GM13977 (cell line): ENCODE measurements at places on chromosomes 4 and X.

DNA sequence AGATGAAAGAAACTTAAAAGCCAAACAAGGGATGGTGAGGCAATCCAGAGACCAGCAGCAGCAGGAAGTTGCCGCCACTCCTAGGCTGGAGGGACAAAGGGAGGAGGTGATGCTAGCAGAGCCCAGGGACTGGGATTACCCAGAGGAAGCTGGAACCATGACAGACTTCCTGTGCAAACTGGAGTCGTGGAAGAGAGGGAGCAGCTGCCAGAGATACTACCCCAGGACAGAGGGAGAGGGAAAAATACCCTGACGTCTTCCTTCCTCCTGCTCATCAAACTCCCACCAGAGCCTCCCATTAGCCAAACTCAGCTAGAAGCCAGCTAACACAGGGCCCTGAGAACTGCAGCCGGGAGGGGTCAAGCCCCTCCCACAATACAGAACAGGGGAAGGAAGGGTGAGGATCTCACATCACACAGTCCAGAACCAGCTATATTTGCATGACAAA, 101.2 kb upstream of the KLF3 start:
- DNase-seq, result peak; percentile 25

- DNase-seq, result no peak
Measured at GRCh38 chr4:187555174-187555573, 440.4 kb upstream of the ZFP42 start.

DNA sequence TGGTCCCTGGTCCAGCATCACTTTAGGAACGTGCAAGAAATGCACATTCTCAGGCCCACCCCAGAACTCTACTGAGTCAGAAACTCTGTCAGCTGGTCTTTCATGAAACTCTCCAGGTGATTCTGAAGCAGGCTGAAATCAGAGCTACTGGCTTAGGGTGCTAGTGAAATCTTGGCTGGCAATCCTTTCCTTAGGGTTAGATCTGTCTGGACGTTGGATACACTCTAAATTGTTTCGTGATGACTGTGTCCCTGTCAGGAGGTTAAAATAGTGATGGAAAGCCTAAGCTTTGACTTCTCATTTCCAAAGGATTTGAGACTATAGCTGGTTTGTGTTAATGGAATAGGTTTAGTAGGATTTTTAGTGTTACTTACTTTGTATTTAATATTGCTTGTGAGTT, 99.1 kb downstream of the ARHGAP10 start:
- DNase-seq, result no peak

DNA sequence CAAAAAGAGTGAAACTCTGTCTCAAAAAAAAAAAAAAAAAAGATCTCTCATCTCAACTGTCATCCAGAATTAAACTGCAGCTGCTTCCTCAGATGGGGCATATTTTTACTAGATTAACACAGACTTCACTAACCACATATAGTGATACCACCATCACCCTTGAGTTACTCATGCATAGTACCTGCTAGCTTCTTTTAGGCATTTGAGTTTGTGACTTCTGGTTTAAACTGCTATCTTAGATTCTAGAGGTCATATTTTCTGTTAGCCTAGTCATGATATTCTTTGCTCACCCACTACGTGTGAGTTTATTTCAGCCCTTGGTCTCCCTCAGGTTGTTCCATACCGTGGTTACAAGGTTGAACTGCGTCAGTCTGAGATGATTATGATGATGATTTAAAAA, 154.9 kb upstream of the BMP3 start:
- peak; percentile 53 for DNase-seq

GRCh38 chrX:125004799-125005198, 314.9 kb upstream of the TEX13C start:
- DNase-seq, result no peak

DNA sequence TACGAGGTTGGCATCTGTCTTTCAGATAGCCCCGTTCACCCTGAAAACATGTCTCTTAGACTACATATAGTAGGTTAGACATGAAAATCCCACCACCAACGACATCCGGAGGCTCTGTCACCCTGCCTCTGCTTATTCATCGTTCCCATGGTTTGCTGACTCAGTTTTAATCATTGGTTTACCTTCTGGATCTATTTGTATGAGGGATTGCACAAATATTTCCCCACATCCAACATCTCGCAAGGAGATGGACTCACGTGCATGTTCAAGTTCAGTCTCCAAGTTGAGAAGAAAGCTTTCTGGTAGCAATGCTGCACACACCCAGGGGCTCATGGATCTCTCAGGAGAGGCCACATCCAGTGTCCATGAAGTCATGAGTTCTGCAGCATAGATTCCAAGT, 10.8 kb downstream of the CETN2 start:
- no peak for DNase-seq

DNA sequence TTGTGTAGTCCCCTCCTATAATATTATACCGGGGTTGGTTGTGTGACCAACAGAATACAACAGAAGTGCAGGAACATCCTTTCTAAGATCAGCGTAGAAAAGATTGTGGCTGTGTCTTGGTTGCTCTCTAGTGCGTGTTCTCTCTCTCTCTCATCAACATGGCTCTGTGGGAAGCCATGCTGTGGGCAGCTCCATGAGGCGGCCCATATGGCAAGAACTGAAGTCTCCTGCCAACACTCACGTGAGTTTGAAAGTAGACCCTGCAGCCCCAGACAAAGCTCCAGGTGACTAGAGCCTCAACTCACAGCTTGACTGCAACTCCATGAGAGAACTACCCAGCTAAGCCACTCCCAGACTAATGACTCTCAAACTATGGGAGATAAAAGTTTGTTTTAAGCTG, 118.7 kb downstream of the TSPAN5 start:
- DNase-seq, result no peak

DNA sequence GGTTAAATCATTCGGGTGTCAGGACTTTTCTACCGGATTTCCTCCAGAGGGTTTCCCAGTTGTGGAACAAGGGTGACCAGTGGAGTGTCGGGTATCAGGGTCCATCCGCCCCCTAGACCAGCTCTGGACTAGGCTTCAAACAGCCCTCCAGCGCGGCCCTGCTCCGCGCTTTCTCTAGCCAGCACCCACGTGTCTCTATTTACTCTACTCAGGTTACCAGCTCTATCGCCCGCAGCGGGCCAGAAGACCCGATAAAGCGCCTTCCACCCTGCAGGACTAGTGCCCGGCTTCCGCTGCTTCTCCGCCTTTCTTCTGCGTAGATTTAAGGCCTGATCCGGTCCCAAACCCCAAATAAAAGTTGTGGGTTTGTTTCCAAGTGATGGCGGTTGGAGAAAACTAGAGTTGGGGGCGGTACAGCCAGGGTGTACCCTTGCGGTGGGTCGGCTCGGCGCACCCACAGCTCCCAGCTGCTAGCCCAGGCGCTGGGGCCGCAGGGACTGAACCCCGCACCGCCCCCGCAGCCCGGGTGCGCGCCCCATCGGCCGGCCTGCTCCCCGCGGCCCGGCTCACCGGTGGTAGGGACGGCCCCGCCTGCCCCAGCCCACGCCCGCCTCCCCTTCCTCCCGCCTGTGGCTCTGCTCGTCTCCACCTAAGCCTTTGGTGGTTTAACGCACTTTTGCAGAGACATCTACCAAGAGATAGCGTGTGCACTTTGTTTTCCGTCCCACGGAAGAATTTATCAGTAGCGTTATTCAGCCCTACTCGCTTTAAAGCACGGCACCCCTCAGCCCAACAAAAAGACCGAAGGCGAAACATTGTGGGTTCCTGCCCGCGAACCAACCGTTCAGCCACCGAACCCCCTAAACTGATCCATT, 2.1 kb downstream of the LEF1 start:
- DNase-seq, result peak; percentile 69

- no peak for DNase-seq
Measured at GRCh38 chr4:111797455-111798163, 347.6 kb upstream of the FAM241A start.

DNA sequence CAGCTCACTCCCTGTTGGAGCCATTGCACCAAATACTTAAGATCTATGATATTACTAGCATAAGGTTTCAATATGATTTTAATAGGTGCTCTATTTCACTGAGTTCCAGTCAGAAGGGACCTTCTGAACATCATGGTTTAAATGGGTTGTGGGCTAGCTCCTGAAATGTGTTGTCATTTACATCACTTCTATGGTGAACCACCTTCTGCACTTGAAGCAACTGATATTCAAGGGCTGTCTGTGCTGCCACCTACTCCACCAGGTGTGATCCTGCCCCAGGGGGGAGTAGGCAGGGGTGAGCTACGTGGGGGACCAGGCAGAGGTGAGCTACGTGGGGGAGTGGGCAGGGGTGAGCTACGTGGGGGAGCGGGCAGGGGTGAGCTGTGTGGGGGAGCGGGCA, 35.2 kb downstream of the RNF175 start:
- DNase-seq, result no peak

DNA sequence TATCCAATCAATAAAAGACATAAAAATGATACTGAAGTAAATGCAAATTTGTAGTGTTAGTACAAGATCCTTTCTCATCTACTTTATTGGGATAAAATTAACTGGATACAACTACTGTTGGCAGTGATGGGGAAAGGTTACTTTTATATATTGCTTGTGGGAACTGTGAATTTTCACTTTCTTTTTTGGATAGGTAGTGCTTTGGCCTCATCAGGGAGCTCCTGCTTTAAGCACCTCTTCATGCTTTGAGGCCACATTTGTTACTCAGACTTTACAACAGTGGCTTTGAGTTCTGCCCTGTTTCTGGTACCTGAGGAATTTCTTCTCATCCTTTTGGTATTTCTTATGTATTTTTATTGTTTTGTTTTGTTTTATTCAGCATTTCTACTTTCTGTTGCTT, 316.8 kb upstream of the ZCCHC13 start:
- DNase-seq, result peak; percentile 16

GRCh38 chr4:1048773-1049590, 37.6 kb downstream of the FGFRL1 start:
- DNase-seq, result no peak

DNA sequence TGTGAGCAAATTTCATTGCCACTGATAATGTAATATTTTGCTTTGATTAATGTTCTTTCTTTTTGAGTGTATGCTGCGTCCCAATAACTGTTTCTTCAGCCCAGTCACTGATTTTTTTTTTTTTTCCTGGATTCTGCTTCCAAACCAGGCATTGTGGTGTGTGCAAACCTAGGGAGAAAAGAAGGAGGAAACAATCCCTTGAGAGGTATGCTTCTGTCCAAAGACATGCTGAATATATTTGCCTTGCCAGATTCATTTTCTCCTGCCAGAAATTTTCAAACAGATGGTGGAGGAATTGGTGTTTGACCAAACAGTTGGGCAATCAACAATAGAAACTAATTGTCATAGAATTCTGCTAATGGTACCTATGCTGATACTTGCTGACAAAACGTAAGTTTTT, 753.6 kb downstream of the RPA4 start:
- no peak for DNase-seq

GRCh38 chr4:5203993-5204310, 152.7 kb downstream of the STK32B start:
- DNase-seq, result no peak

DNA sequence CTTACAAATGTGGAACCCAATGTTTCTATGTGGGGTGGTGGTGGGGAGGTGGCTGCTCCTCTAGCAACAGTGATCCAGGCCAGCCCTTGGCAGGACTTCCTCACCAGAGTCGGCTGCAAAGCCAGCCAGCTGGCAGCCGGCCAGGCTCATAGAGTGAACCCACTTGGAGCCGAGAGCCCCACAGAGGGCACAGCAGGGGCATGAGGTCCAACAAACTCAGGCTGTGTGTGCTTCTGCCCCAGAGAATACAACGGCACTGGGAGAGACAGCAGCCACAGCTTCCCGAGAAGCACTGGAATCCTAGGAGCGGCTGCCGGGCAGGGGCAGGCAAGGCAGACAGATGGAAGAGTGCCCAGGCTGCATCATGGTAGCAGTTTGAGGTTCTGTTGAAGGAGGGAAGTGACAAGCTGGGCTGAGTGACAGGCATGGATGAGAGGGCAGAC, 23.5 kb upstream of the SOWAHD start:
- no peak for DNase-seq

- DNase-seq, result no peak
Measured at GRCh38 chrX:112746812-112747595, 67.3 kb upstream of the LHFPL1 start.

- no peak for DNase-seq
Measured at GRCh38 chrX:120801426-120801825, 74.2 kb downstream of the CT47B1 start.

- no peak for DNase-seq
Measured at GRCh38 chr4:52102587-52102986, 51.5 kb downstream of the SPATA18 start.

DNA sequence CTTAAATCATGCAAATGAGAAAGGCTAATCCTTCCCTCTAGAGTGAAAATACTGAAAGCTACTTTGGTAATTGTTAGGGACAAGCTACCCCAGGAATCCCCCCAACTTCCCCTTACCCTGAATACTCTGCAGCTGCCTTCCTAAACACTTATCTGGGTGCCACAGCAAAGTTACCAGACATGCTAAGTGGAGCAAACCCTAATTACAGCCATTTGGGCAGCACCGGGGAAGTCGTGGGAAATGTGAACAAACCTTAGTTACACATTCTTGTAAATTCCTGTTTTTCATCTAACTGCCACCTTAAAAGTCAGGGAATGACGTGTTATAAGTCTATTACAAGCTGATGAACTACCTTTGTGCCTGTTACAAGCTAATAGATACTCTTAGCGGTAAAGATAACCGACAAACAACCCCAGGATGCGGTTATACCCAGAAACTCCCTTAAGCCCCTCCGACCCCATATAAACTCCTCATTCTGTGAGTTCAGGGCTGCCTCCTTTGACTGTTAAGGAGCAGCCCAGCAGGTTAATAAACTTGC, 66.0 kb upstream of the PLAC8 start:
- peak; percentile 61 for DNase-seq

- DNase-seq, result no peak
Measured at GRCh38 chr4:10925996-10926395, 241.4 kb upstream of the CLNK start.

GRCh38 chrX:21756785-21757529, 959 bp downstream of the SMPX start:
- no peak for DNase-seq

DNA sequence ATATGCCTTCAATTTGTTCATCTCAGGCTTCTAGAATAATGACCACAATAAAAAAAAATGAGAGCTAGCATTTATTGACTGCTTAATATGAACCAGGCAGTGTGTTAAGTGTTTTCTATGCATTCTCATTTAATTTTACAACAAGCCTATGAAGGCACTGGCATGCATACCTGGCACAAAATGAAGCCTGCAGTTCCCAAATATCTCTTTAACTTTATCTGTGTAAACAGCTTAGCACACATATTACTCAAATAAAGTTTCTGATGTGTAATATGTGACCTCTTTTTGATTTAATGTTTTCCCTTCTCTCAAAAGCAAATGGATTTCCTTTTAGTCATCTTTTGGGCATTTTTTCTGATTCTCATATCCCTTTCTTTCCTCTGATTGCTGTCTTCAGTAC, 671.8 kb downstream of the PCDH7 start:
- DNase-seq, result no peak

DNA sequence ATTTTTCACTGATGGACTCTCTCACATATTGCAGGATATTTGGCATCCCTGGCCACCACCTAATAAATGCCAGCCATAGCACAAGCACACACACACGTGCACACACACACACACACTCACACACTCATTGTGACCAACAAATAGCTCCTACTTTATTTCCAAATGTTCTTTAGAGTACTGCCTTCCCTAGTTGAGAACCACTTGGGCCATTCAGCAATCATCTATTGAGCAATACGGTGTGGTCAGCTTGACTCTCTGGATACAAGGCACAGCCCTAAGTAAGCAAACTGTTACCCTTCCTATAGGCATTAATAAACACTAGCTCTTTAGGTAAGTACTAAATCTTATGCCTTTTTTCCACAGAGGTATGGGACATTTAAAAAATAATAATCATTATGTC, 21.1 kb downstream of the CORIN start:
- DNase-seq, result no peak
